ENCODE measurements at places on chromosomes 6 and 20.
A peak's percentile ranks its signal among the peaks of the same experiment; 100 is the strongest.

DNA sequence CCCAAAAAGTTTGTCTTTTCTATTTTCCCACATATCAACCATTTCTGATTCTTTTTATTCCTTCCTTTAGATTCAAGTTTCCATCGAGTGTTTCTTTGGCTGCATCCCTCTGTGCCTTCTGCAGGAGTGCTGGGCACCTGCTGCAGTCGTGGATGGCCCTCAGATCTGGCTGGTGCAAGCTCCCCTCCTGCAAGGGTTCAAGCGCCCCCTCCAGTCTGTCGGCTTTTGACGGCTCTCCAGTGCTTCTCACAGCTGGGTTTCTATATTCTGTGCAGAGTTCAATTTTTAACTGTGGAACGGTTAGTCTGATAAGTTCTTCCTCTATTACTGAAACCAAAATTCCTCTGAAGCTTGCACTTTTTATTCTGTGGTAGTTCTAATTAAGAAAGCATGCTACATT is 132.1 kb downstream of the HUS1B start:
- no peak for DNase-seq

DNA sequence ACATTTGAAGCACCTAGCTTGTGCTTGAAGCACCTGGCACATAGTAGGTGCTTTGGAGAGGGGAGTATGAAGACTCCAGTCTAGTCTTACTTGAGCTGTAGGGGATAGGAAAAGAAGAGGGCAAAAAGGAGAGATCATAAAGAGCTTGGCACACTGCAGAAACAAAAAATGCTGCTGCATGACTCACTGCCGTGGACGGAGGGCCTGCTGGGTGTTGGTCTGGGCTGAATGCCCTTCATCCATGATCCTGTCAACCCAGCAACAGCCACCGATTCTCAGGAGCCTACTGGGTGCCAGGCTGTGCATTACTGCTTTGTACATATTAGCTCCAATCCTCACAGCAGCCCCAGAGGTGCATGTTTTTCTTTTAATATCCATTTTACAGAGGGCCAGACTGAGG is 6.0 kb downstream of the PDYN start:
- DNase-seq = no peak

DNA sequence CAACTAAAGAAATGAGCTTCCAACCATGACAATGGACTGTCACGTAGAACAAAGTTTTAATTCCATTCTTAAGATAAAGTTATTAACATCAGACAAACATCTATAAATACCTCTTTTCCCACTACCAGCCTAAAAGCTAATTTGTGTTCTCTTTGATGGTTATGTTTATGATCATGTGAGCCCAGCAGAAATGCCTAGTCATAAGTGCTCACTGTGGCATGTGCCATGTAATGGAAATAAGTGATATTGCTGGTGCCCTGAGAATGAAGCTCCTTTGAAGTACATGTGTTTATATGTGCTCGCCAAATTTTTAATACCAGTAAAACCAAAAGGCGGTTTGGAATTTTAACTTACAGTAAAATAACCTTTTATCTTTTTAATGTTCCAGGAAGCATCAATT is 205.8 kb downstream of the ISM1 start:
- DNase-seq = no peak

DNA sequence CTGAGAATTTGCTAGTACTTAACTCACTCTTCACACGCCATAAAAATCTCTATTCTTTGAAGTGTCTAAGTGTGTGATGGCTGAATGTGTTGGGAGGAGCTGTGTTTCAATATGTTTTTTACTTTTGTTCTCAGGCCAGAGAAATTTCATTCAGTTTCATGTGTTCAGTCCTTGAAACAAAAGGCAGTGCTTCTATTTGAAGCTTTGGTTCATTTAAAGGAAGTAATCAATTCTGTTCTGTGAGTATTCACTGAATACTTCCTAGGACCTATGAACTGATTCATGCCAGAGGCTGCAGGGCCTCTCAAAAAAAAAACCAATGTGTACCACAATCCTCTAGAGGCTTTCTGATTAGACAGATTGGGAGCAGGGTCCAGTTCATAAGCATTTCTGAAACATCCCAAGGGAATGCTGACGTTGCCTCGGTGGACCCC is 12.4 kb upstream of the F13A1 start:
- no peak for DNase-seq

- no peak for DNase-seq
These were observed 1.1 kb upstream of the APOBEC2 start for GRCh38 chr6:41051873-41052272.

DNA sequence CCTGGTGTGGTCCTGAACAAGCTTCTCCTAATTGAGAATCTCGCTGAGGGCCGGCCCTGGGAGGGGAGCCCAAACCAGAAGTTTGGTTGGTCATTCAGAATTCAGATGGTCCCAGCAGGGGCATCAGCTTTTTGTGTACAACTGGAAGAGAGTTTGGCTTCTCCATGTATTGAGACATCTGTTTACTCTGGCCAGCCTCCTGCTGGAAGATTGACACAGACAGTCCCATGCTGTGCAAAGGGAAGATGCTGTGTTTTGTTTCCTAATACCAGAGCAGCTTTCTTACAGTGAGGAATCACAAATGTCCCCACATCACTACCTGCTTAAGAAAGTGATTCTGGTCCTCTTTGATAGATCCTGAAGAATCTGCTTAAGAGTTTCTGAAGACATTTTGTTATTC is 97.8 kb downstream of the PLEKHG1 start:
- no peak for DNase-seq

- no peak for DNase-seq
These were observed 25.1 kb upstream of the KIAA0408 start for GRCh38 chr6:127484212-127484863.

DNA sequence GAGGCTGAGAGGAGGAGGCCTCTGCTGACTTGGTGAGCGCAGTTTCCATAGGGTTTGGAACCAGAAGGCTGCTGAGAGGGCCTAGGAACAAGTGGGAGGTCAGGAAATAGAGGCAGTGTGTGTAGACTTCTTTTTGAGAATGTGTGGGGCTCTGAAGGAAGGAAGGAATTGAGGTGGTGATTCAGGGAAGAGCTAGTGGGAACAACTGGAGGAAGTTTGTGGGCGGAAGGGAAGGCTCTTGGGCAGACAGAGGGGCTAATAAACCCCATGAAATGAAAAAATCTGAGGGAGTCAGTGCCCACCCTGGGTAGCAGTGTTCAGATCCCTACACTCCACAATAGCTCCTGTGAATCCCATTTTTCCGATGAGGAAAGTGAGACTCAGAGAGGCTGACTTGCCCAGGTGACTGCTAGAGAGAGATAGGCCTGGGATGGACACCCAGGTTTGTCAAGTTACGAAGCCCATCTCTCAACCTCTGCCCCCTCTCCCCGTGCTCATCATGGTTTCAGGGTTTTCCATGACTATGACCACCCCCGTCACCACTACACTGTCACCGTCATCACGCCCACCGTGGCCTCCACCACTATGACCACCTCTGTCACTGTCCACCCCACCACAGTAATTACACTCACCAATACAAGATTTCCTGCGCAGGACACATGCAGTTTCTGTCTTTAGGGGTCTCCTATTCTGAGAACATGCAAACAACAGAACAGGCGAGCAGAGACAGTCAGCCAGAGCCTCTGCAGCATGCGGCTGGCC is 106.4 kb downstream of the MRPL14 start:
- no peak for DNase-seq

- DNase-seq = no peak
These were observed 4.9 kb downstream of the OVOL2 start for GRCh38 chr20:18052856-18053255.

- peak; percentile 27 for DNase-seq
These were observed 2.9 kb downstream of the TNNC2 start for GRCh38 chr20:45823949-45824835.

DNA sequence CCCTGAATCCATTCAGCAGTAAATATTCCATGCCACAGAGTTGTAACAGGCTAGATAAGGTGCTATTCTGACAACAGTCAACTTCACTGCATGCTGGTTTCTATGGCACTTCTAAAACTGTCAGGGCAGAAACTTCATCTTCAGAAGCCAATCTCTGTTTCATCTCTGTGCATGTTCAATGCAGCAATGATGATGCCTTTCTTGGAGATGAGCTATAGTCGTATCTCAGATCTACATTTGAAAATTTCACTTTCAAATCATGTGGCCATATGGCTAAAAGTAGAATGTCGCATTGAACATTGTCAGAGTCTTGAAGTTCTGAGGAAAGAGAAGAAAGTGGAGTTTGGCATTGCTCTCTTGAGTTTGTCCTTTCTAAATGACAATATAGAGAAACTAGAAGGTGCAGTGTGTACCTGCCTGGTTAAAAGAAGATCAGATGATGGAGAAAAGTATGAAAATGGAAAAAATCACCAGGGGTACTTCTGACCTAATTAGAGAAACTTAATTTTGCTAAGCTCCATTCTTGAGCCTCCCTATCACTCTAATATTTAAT is 49.0 kb upstream of the VSTM2L start:
- DNase-seq = no peak

GRCh38 chr20:13263451-13263850 is 42.4 kb downstream of the ISM1 start:
- no peak for DNase-seq

DNA sequence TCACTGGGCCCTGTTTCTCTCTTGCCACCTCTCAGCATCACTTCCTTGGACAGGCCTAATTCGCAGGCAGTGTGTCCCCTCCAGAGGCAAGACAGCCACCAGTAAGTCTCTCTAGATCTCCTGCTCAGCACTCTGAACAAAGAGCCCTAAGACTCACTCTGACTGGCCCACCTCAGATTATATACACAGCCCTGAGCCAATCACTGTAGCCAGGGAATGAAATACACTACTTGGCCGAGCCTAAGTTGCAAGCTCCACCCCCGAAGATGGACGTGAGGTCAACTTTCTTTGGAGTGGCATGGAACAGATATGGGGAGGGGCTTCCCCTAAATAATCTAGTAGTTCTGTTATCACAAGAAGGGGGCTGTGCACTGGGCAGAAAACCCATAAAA is 4.1 kb downstream of the BPI start:
- no peak for DNase-seq

DNA sequence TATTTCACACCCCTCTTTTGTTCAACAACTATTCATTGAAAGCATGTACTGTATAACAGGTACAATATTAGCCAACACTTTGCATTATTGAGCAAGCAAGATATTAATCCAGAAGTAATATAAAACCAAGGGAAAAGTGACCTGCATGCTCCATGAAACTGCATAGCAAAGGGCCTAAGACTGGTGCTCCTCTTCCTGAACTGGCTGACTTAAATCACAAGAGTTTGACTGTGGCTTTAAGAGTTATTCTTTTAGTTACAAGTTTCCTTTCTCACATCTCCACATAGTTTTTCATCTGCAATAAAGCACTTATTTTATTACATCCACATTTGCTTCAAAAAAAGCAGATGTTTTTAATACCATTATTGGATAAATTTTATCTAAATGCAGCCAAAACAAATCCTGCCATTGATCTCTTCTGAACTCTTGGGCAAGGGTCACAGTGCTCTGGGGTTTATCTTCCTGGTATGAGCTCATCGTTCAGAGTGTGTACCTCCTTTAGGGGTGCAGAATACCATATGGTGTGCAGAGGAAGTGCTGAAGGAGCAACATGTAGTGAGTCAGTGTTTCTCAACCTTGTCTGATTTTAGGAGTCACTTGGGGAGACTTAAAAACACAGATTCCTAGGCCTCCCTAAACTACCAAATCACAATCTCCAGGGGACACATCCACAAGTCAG is 1225.9 kb upstream of the MAP3K7 start:
- no peak for DNase-seq

DNA sequence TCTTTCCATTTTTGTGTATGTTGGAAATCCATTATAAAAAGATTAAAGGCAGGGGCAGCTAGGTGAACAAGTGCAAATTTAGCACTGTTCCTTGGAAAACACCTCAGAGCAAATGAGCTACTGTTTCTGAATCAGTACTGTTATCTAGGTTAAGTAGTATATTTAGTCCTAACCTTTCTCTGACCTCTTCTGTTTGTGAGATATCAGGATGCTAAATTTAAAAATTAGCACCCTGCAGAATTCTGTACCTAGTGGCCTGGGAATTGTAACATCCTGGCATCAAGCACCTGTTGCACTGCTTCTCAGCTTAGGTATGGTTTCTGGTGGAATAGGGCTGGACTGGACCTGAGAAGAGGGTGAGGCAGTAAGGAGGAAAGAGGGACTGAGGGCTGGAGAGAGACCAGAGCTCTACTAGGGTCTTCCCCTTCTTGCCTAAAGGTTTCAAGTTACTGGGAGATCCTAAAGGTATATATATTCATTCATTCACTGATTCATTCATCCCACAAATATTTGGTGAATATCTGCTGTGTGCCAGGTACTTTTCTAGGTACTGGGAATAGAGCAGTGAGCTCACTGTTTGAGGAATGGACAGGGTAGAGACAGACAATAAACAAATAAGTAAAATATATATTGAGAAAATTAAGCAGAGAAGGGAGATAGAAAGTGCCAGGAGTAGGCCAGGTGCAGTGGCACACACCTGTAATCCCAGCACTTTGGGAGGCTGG is 5.2 kb downstream of the ZNF76 start:
- no peak for DNase-seq

- DNase-seq = no peak
These were observed 10.7 kb upstream of the LZTS3 start for GRCh38 chr20:3183896-3184612.

DNA sequence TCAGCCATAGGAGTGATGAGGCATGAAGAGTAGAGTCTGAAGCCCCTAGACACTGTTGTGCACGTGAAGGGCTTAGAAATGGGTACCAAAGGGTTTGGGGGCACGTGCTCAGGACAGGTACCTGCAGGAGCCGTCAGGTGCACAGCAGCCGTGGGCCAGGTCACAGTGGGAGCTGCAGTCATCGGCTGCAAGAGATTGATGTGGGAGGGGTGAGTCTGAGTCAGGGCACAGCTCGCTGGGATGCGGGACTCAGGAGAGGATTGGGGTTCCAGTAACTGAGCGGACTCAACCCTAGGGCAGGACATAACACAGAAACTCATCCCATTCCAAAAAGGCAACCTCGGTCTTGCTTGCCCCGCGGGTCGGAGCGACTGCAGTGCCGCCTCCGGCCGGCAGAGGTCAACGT is 1.1 kb downstream of the DLK2 start:
- peak; percentile 36 for DNase-seq

GRCh38 chr6:143727035-143727434 is 49.3 kb downstream of the PHACTR2 start:
- no peak for DNase-seq

GRCh38 chr6:137363805-137364138 is 130.4 kb downstream of the OLIG3 start:
- no peak for DNase-seq

DNA sequence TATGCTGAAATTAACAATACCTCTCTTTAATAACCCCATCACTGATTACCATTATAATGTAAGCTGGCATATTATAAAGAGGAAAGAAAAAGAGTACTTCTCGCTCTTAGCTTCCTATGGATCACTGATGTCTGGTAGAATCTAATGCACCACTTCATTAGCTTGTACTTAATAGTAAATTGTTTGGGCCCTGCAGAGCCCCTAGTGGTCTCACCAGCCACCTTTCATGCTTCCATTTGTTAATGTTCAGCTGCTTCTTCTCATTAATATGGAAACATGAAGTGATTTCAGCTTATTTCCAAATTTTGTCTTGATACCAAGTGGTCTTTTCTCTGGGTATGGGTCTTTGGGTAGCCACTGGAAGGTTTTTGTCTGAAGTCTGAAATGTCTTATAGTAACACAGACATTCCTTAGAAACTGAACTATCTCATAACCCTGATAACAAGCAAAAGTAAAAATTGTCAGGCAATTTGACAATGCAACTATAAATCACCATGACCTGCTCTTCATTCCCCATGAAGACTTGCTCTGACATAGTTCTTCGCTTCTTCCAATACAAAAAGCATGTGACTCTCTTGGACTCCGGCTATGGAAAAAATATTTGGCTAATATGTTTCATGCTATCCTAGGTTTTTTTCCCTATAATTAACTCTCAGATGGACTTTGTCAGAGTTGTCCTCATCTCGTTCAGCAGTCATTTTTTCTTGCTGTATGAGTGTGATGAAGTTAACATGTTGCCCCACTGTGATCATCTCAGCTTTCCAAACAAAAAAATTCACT is 395.8 kb upstream of the MARCKS start:
- no peak for DNase-seq

All from stimulated activated CD8-positive, alpha-beta memory T cell treated with anti-CD3 and anti-CD28 coated beads, Interleukin-7, amount 100 ng/mL, for 1 hour (primary cell).